ENCODE measurements at places on chromosomes 2 and 18.

- H3K27ac ChIP-seq = no peak overlapping the region
- DNase-seq = no peak
- H3K4me3 ChIP-seq = no peak overlapping the region
- H3K36me3 ChIP-seq = no peaks in the 10 kb centered on the region
- no peaks in the 10 kb centered on the region for H3K27me3 ChIP-seq
- no peaks in the 10 kb centered on the region for H3K4me1 ChIP-seq
Observed at GRCh38 chr2:68431316-68431972, 35.6 kb downstream of the FBXO48 start.

DNA sequence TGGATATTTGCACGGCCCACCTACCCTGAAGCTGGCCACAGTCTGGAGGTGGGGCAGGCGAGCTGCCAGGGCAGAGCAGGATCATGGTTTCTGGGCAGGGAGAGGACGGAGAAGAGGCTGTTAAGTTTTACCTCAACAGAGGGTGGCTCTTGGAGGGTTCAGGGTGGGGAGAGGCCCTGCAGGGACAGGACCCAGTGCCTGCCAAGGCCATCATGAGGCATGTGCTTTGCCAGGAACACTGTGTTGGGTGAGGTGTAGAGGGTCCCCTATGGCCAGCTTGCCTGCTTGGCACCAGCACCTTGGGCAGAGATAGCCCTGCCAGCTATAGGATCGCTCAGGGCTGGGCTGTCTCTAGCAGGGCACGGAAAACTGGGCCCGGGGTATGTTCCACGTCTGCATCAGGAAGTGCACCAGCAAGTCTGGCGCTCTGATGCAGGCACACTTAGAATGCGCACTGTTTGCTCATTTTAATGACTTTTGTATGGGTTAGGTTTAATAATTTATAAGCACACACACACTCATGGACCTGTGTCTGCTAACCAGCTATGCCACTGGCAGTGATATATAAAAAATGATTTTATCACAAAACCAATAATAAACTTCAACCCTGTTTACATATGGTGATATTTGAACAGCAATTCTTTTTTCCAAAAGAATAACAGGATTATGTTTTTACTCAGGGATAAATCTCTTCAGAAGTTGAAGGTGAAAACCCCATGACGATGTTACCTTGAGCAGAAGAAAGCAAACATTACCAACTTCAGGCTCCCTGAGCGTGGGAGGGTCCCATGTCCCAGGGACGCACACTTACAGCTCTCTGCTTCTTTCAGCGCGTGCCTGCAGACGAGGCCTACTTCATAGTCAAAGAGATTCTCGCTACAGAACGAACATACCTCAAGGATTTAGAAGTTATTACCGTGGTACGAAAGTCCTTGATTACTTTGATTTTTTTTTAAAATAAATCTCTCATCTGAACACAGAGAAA is 46.4 kb downstream of the STK25 start:
- no peak overlapping the region for H3K4me3 ChIP-seq
- DNase-seq = no peak
- H3K27ac ChIP-seq = no peak overlapping the region
- no peaks in the 10 kb centered on the region for H3K27me3 ChIP-seq
- no peaks in the 10 kb centered on the region for H3K4me1 ChIP-seq
- H3K36me3 ChIP-seq = no peaks in the 10 kb centered on the region

DNA sequence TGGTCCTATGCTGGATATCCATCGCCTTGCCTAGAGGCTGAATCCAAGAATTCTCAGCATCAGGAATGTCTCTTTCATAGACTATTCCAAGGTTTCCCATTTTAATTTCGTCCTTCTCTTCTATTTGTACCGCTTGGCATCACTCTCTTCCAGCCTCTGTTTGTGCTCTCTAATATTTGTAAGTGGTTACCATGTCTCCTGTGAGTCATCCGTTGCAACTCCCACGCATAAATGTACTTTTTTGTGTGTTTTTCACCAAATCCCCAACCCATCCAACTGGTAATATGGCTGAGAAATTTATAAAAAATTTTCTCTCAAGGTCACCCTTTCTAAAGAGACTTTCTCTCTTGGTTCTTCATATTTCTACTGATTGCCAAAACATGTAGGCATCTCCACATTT is 21.8 kb downstream of the COLEC12 start:
- no peak overlapping the region for H3K27ac ChIP-seq
- H3K4me3 ChIP-seq = no peak overlapping the region
- no peaks in the 10 kb centered on the region for H3K27me3 ChIP-seq
- peaks cover 1% of the 10 kb centered on the region for H3K4me1 ChIP-seq
- no peak for DNase-seq
- H3K36me3 ChIP-seq = no peaks in the 10 kb centered on the region

GRCh38 chr2:52821631-52822030 is 946.0 kb upstream of the CHAC2 start:
- no peaks in the 10 kb centered on the region for H3K4me1 ChIP-seq
- no peaks in the 10 kb centered on the region for H3K27me3 ChIP-seq
- no peak overlapping the region for H3K4me3 ChIP-seq
- no peaks in the 10 kb centered on the region for H3K36me3 ChIP-seq
- no peak for DNase-seq

- no peak overlapping the region for H3K4me3 ChIP-seq
- H3K27ac ChIP-seq = no peak overlapping the region
- DNase-seq = no peak
- no peaks in the 10 kb centered on the region for H3K36me3 ChIP-seq
Observed at GRCh38 chr18:53219853-53220252, 879.9 kb downstream of the DCC start.

DNA sequence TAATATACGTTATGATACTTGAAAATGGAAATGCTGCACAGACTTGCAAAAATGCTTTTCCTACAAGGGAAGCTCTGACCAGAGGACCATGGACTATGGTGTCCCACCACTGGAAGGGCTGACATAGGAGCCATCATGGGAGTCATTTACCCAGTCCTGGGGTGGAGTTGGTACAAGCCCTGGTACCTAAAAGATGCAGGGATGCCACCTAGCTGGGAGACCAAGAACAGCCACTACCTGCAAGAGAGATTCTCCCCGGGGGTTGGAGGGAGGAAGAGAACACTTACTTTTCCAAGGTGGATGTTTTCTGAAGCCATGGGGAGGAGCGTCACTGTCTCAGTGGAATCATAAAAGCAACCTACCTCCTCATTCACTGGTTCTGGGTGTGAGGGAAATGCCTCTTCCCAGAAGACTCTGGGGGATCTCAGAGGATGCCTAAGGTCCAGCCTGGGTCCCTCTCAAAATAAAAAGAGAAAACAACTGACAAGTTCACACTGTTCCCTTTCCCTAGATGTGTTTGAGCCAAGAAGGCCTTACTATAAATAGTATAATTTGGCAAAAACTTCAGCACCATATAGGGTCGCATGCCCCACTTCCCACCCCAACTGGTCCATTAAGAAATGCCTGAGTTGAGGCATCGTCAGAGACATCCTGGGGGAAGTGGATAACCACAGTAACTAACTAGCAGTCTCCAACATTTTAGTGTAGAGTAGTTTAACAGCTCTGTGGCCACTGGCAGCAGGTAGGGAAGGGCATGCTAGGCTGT is 39.9 kb downstream of the REEP1 start:
- no peaks in the 10 kb centered on the region for H3K36me3 ChIP-seq
- H3K27ac ChIP-seq = no peak overlapping the region
- no peak overlapping the region for H3K4me3 ChIP-seq
- no peaks in the 10 kb centered on the region for H3K4me1 ChIP-seq
- no peaks in the 10 kb centered on the region for H3K27me3 ChIP-seq
- DNase-seq = no peak

- H3K27me3 ChIP-seq = no peaks in the 10 kb centered on the region
- DNase-seq = no peak
- no peak overlapping the region for H3K27ac ChIP-seq
- no peaks in the 10 kb centered on the region for H3K4me1 ChIP-seq
- H3K4me3 ChIP-seq = no peak overlapping the region
Observed at GRCh38 chr2:80856227-80856626, 551.7 kb upstream of the LRRTM1 start.

DNA sequence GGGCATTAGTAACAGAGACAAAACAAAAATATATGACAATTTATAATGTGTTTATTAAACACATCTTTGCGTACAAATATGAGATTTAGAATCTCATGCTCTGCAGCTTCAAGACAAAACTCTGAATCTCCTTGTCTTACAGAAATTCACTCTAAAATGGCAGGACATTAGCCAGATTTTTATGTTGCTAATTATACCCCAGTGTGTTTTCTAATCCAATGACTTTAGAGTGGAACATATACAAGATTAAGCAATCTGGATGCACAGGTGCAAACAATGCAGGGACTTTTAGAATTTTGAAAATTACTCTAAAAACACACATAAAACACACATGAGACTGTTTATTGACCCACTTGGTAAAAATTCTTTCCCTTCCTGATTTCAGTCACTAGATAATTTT is 85.9 kb downstream of the CALCRL start:
- no peaks in the 10 kb centered on the region for H3K27me3 ChIP-seq
- no peak overlapping the region for H3K27ac ChIP-seq
- H3K4me1 ChIP-seq = no peaks in the 10 kb centered on the region
- H3K4me3 ChIP-seq = no peak overlapping the region
- no peaks in the 10 kb centered on the region for H3K36me3 ChIP-seq
- no peak for DNase-seq

GRCh38 chr2:61493523-61493942 is 22.6 kb upstream of the USP34 start:
- H3K4me1 ChIP-seq = no peaks in the 10 kb centered on the region
- H3K4me3 ChIP-seq = no peak overlapping the region
- no peak overlapping the region for H3K27ac ChIP-seq
- no peak for DNase-seq

DNA sequence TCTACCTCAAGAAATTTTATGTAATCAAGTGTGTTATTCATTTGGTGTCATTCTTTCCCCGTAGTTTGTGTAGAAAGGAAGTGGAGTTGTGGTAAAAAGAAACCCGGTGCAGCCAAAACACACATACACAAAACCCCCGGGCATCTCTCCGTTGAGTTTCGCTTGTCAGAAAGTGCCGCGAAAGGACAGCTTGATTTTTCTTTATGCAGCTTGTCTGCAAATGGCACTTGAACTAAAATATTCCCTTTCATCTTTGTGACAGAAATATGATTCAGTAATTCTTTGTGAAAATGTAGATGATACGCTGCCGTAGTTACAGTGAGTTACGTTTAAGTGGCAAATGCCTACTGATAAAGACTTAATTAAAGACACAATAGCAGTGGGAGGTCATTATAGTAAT is 268.8 kb upstream of the SPRED2 start:
- no peaks in the 10 kb centered on the region for H3K36me3 ChIP-seq
- H3K27me3 ChIP-seq = no peaks in the 10 kb centered on the region
- H3K4me3 ChIP-seq = no peak overlapping the region
- no peak overlapping the region for H3K27ac ChIP-seq

GRCh38 chr2:160952464-160953254 is 207.6 kb upstream of the TANK start:
- H3K4me1 ChIP-seq = peaks cover 2% of the 10 kb centered on the region
- H3K27ac ChIP-seq = no peak overlapping the region
- no peaks in the 10 kb centered on the region for H3K36me3 ChIP-seq
- no peak for DNase-seq
- no peak overlapping the region for H3K4me3 ChIP-seq

DNA sequence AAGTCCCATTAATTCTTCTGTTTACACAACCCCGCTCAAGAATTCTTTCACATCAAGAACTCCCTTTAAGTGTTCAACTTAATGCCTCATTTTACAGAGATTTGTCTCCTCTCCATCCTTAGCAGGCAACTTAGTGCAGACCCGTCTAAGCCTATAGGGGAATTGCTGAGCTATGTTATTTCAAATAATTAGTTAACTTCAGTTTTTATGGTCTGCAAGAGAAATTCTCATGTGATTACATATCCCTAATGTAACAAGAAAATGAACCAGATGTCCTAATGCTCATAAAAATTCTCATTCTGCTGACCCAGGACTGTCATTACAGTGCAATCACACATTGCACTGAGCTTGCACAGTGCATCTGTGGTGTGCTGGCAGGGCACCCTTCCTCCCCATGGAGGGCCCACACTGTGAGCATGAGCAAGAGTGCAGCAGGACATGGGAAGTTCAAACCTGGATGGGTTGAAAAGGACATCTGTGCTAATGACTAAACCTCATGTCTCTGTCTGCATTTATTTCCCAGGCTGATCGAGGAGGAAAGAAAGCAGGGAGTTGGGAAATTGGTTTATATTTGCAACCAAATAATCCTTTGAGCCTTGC is 97.1 kb downstream of the COL5A2 start:
- no peak overlapping the region for H3K27ac ChIP-seq
- H3K36me3 ChIP-seq = no peaks in the 10 kb centered on the region
- no peak overlapping the region for H3K4me3 ChIP-seq
- H3K4me1 ChIP-seq = no peaks in the 10 kb centered on the region

DNA sequence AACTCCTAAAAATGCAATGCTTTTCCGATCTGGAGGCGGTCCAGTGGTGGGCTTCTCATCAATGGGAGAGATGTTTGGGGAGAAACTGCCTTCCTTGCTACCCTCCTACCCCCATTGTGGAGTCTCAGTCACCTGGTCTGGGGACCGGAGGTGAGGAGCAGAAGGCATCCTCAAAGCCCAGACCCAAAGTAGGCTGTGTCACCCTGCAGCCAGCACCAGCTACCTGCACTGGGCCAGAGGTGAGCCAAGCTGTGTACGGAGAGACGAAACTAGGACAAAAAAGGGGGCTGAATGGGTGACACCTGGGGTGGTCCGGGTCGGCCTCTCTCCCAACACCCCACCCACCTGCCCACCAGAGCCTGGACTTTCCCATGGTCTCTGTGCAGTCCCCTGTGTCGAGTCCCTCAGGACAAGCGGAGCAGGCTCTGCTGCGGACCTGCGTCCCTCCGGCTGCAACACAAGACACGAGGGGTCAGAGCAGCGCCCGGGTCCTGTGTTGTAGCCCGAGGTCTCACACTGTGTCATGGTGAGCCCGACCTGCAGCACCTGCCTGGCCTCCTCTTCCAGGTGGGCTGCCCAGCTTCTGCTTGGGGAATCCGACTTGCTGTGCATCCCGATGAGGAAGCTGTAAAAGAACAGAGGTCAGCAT is 68.0 kb upstream of the RMP24 start:
- no peak overlapping the region for H3K27ac ChIP-seq
- no peak overlapping the region for H3K4me3 ChIP-seq

DNA sequence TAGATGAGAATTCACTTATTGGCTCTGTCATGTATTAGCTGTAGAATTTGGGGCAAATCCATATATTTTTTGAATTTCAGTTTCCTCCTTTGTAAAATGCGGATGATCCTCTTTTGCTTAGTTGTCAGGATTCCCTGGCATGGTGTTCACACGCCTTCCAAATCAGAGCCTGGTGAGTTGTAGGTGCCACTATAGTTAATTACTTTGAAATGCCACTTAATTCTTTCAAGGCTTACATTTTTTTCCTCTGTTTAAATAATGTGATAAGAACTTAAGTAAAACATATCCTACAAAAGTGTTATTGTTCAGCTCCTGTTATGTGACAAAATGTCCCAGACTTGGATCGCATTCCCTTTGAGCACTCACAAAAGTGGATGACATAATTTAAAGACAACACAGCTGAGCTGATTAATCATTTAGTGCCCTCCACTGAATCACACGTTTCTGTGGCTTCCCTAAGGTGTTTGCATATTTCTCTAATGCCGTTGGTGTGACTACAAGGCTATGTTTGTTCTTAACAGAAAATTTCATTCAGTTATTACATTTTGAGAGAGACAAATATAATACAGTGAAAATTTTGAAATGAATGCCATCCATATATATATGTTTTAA is 471.2 kb upstream of the CHST9 start:
- no peak overlapping the region for H3K4me3 ChIP-seq
- no peaks in the 10 kb centered on the region for H3K27me3 ChIP-seq
- H3K4me1 ChIP-seq = no peaks in the 10 kb centered on the region
- H3K27ac ChIP-seq = no peak overlapping the region
- no peak for DNase-seq
- H3K36me3 ChIP-seq = no peaks in the 10 kb centered on the region
